ENCODE measurements at places on chromosomes 5 and 9.

GRCh38 chr5:168482361-168482760 lies 3.9 kb upstream of the RARS1 start:
- no peak for DNase-seq

GRCh38 chr9:21994556-21995005 lies at the start of gene CDKN2B-AS1:
TSS of gene CDKN2B-AS1 (plus strand) at chr9:21994791.
- peak; percentile 91 for DNase-seq

GRCh38 chr5:173733831-173734501 lies 117.5 kb upstream of the BOD1 start:
- DNase-seq = no peak

DNA sequence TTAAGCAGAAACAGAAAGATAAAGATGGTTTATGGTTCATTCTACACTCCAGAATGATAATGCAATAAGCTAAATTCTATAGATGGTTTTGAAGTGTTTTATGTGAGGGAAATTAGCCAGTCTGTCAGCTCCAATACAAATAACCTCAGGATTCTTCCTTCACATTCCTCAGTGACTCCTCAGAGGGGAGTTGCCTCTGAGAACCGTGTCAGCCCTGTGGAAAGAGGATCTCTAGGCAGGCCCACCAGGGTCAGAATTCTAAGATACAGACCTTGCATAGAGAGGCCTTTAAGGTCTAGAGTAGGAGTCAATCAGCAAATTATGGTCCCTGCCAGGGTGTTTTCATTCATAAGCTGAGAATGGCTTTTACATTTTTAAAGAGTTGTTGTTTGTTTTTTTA lies 26.6 kb downstream of the RUSC2 start:
- DNase-seq = peak; percentile 94

DNA sequence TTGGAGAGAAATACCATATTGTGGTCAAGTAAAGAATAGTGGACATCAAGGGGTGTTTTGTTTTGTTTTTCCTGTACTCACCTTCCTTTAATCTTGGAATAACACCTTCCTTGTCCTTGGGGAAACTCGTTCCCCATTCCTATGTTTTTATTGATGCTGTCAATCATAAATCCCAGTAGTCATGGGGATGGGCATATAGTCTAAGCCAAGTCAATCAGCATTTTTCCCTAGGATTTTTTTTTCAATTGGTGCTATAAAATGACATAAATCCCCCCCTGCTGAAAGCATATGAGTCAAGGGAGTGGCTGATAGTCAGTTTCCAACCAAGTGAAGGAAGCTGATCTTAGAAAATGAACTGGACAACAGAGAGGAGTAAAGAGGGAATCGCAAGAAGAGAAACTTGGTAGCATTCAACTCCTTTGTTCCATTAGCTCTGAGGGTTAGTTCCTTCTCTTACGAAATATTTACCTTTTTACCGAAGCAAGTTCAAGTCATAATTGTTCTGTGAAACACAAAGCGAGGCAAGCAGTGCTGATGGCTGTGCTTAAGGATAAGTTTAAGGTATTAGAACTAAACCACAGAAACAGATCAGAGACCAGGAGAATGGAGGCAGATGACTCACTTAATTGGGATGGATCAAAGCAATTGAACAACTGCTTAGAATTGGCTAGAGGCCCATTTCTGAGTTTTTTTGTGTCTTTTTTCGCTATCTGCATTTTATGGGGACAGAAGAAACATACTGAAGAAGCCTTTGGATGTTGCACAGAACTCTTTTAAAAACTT lies 218.6 kb downstream of the SEMA6A start:
- DNase-seq = no peak

GRCh38 chr5:179355976-179356974 lies 11.0 kb upstream of the ADAMTS2 start:
- DNase-seq = no peak

GRCh38 chr9:127835991-127836516 lies 18.4 kb downstream of the ENG start:
- DNase-seq = peak; percentile 83

GRCh38 chr9:134690946-134691694 lies 49.5 kb downstream of the COL5A1 start:
- no peak for DNase-seq

DNA sequence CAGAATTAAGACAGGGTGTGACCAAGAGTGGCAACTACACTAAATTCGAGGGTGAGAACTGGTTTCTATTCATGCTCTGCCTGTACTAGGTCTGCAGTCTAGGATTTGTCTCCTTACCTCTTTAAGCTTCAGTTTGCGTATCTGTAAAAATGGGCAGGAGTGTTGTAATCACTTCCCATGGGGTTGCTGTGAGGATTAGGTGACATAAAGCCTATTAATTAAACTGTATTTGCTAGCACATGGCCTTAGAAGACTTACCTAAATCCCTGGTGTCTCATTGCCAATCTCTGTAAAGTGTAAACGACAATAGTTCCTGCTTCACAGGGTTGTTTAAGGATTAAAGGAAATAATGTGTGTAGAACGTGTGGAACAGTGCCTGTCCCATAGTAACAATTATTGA lies 193.6 kb downstream of the DRD1 start:
- DNase-seq = no peak

GRCh38 chr9:110767559-110768063 lies 99.0 kb downstream of the MUSK start:
- DNase-seq = peak; percentile 22

- DNase-seq = no peak
These were observed 109.1 kb upstream of the ELL2 start for GRCh38 chr5:96070622-96071225.

DNA sequence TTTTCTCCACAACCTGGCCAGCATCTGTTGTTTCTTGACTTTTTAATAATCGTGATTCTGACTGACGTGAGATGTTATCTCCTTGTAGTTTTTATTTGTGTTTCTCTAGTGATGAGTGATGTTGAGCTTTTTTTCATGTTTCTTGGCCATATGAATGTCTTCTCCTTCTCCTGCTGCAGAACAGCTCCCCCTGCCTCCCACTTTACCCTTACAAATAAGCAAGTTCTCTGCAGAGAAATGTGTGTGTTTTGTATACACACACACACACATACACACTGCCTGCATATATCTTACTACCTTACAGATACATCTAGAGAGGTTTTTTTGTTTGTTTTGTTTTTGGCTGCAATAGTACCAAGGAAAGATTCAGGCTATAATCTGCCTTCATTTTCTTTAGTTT lies 88.7 kb upstream of the PHF24 start:
- DNase-seq = peak; percentile 26

DNA sequence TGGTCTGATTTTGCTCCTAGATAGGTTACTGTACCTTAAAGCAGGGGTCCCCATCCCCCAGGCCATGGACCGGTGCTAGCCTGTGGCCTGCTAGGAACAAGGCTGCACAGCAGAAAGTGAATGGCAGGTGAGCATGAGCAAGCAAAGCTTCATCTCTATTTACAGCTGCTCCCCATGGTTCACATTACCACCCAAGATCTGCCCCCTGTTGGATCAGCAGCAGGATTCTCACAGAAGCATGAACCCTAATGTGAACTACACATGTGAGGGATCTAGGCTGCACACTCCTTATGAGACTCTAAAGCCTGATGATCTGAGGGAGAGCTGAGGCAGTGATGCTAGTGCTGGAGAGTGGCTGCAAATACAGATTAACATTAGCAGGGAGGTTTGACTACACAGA lies 78.1 kb downstream of the DRD1 start:
- no peak for DNase-seq

DNA sequence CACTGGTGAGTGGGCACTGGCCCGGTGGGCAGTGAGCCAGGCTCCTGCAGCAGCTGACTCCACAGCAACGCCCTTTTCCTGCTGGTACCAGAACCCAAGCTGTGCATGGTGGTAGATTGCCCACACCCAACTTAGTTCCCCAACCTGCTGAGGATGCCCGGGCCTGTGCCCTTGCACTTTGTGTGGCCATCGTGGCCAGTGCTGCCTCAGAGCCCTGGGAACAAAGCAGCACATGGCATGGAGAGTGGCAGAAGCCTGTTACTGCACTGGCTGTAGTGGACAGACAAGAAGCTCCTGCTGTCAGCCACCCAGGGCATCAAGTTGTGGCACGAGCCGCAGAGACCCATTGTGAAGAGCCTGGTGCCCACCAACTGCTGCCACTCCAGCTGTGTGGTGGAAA lies 612.9 kb downstream of the DNAH5 start:
- DNase-seq = no peak

GRCh38 chr9:120212153-120212852 lies 367.7 kb downstream of the CDK5RAP2 start:
- DNase-seq = no peak

GRCh38 chr5:154242964-154243376 lies 52.4 kb downstream of the GALNT10 start:
- DNase-seq = no peak

DNA sequence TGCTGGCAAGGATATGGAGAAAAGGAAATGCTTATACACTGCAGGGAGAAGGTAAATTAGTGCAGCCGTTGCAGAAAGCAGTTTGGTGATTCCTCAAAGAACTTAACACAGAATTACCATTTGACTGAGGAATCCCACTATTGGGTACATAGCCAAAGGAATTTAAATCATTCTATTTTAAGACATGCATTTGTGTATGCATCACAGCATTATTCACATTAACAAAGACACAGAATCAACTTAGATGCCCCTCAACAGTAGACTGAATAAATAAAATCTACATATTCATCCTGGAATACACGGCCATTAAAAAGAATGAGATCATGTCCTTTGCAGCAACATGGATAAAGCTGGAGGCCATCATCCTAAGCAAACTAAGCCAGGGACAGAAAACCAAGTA lies 510.1 kb upstream of the CDH9 start:
- no peak for DNase-seq

GRCh38 chr5:55847837-55848236 lies 3.3 kb upstream of the IL31RA start:
- DNase-seq = peak; percentile 48

- DNase-seq = no peak
These were observed 1203.4 kb upstream of the DMAC1 start for GRCh38 chr9:9002826-9003583.

- DNase-seq = no peak
These were observed 192.4 kb downstream of the ADAMTSL1 start for GRCh38 chr9:18666348-18666747.

DNA sequence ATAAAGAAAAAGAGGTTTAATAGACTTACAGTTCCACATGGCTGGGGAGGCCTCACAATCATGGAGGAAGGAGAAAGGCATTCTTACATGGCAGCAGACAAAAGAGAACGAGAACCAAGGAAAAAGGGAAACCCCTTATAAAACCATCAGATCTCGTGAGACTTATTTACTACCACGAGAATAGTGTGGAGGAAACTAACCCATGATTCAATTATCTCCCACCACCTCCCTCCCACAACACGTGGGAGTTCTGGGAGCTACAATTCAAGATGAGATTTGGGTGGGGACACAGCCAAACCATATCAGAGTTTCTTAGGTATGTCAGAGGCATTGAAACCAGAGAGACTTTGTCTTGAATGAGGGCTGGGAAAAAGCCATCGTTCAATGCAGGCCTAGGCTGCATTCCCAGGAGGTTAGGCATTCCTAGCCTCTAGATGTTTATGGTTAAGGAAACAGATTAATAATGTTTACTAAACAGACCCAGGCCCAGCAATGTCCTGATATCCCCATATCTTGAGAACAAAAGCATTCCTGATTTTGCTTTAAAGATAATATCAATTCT lies 7.5 kb upstream of the PAIP1 start:
- DNase-seq = no peak

- no peak for DNase-seq
These were observed 71.2 kb downstream of the SHB start for GRCh38 chr9:37997636-37998374.

DNA sequence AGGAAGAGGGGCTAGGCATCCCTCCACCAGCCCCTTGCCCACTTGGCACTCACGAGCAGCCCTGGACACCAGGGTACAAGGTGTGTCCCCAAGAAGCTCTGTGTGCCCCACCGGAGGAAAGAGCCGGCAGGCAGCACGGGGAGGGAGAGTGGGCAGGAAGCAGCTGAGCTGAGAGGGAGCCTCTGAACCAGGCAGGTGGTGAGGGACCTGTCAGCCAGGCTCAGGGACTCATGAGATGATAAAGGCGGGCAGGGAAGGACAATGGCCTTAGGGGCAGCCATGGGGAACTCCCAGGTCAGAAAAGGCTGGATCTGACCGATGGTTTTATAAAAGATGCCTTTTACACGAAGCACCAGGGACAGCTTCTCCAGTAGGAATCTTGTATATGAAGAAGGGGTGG lies 112.0 kb downstream of the VAV2 start:
- DNase-seq = no peak

- DNase-seq = no peak
These were observed 791 bp downstream of the RAPGEF6 start for GRCh38 chr5:131634238-131634637.

- DNase-seq = no peak
These were observed 443.8 kb upstream of the CYLC2 start for GRCh38 chr9:102551346-102551745.

DNA sequence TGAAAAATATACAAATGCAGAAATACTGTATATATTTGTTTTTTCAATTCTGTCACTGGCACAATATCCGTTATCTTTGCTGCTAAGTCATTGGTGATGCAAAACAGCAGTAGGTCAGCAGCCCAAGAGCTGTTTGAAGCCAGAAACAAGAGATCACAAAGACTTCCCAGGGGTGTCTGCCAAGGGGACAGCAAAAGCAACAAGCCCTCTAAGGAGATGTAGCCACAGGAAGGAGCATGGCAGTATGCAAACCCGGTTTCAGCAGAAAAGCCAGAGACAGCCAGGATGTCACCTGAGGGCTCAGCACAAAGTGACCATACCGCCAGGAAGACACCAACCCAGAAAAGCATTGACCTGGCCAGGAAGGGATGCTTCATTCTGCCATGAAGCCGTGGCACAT lies 241.5 kb downstream of the ARRDC3 start:
- DNase-seq = no peak

DNA sequence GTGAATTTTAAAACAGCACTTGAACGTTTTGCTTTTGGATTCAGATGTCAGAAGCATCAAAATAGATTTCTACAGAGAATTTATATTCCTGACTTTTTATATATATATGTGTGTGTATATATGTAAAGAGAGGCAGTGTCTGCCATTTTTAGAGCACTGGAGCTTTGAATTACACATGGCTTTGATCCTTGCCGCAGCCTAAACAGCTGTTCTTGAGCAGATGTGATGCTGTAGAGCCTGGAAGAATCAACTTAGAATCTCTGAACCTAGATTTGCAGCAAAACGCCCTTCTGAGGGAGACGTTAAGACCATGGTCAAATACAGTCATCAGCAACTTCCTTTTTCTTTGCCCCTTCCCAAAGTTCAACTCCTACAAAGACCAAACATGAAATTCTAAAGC lies 21.7 kb upstream of the C5orf47 start:
- no peak for DNase-seq

DNA sequence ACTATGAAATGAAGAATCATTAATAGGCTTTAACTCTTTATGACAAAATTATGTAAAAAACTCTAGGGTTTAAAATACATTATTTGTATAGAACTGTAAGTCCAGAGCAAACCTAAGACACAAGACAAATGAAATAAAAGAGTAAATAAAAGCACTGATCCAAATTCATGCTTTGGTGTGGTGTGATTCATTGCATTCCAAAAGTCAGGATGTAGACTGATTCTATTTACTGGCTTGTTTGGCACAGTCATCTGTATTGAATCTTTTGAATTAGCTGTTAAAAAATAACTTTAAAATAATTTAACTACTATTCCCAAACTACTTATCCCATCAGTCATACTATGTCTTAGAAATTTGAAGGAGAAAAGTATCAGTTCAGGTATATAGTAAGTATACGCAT lies 31.1 kb downstream of the IL4 start:
- DNase-seq = peak; percentile 74
